ENCODE measurements at places on chromosomes 2 and 18.

DNA sequence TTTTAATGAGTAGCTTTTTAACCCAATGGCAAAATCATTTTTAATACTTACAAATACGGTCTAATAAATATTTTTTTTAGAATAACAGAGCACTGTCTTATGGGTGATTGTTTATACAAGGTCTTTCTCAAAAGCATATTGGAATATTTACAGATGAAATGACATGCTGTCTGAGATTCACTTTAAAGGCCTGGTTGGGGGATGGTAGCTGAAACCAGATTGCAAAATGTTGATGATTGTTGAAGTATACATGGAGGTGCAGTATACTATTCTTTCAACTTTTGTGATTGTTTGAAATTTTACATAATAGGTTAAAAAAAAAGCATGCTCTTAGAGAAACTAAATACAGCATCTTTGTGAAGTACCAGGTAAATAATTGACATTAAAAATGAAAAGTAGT is 111.2 kb downstream of the FMNL2 start:
- DNase-seq = no peak

DNA sequence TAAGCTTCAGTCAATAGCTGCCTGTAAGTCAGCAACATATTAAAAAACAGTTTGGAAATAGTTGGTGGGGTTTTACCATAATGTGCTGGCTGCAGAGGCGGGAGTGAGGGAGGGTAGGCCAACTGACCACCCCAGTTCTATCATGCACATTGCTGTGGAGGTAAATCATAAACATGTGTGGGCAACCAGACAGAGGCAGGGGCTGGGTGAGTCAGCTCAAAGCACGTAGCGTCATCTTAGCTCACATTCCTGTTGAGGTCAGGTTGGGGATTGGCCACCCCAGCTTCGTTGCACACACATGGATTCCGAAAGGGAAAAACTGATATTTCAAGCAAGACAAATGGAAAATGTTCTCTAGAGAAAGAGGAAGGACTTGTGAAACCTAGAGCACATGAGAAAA is 19.5 kb downstream of the GPR45 start:
- no peak for DNase-seq

DNA sequence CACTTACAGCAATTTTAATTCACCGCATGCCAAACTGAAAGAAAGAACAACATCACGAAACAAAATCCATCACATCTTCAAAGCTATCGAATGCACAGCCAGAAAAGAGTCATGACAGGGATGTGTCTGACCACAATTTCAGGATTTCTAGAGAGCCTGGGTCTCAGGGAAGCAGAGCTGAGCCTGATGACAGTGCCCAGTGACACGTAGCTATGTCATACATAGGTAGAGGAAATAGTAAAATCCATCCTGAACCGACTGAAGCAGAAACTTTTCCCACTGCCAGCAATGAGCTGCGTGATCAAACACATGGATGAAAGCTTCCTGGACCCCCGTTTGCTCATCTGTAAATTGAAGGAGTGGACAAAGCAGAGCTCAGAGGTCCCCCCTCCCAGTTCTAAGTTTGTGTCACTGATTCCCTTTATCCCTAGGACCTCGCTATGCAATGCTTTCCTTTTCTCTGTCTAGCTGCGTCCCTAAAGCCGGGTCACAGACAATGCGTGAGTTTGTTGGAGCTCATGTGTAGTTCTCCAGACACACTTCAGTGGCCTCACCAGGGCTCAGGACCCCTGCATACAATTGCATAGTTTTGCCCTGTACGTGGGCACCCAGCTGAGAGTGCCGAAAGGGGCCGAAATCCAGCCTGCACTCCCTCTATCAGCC is 37.6 kb downstream of the CCBE1 start:
- DNase-seq = no peak

- DNase-seq = no peak
Observed at GRCh38 chr2:69214898-69215297, 172.1 kb downstream of the GFPT1 start.
